Thoracic aorta (tissue), 2 donors: ENCODE measurements at places on chromosomes 4 and X. TPM values are rescaled to one million over a fixed set of nuclear protein-coding genes. Genes with fewer than 3 reads are reported as not detected.
A peak's percentile ranks its signal among the peaks of the same experiment; 100 is the strongest.

DNA sequence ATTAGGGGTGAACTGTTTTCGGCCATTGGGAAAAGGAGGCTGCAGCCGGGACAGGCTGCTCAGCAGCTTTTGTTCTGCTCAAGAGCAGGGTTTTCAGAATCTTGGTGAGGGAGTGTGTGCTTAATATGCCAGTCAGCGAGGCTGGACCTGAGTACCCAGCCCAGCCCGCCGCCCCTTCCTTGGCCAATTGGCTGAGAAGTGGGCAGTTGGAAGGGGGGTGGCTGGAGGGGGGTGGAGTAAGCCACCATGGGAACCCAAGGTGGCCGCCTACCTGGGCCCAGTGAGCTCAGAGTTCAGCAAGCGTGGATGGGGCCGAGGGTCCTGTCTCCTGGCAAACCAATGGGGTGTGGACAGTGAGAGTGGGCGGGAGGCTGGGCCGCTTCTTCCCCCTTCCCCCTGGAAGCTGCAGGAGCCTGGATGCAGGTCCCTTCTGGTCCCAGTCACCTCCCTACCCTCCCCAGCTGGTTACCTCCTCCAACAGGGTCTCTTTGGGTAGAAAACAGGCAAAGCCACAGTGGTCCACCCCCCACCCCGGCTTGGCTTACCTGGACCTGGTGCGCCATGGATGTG, 52.5 kb downstream of the SORCS2 start:
- no peak for DNase-seq

GRCh38 chrX:29535212-29536162, 679.9 kb upstream of the MAGEB2 start:
- DNase-seq: no peak

GRCh38 chrX:139094671-139095592, 383.4 kb upstream of the FGF13 start:
- DNase-seq: no peak

GRCh38 chr4:11179796-11180195, 248.9 kb downstream of the HS3ST1 start:
- no peak for DNase-seq

DNA sequence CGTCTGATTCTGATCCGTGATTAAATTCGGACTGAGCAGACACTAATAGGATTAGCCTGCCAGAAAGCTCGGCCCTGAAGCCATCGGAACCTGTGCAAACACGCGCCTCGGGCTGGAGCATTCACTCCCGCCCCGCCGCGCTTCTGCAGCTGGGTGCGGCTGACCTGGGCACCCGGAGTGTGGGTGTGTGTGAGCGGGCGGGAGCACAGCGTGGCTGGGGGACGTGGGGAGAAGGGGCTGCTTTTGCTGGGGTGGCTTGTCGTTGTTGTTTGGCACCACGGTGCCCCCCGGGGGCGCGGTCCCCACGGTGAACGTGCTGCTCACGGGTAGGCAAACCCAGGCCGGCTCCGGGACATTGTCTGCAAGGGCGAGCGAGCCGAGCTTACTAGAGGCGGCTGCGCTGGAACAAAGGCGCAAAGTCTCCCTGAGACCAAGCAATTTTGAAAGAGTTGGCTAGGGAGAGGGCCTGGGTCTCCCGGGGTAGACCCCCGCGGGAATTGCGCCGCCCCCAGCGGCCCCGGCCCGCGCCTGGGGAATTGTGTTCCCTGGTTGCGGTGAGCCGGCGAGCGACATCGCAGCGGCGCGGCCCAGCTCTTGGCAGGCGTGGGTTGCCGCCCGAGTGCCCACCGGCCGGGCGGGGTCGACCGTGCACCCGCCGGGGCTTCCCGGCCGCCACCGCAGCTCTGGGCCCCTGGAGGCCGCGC, 1.4 kb downstream of the MAMLD1 start:
- DNase-seq: no peak

- DNase-seq: no peak
Observed at GRCh38 chr4:10124167-10124930, 7.8 kb upstream of the WDR1 start.

- peak; percentile 48 for DNase-seq
Observed at GRCh38 chrX:154398668-154399526, 720 bp downstream of the RPL10 start.

DNA sequence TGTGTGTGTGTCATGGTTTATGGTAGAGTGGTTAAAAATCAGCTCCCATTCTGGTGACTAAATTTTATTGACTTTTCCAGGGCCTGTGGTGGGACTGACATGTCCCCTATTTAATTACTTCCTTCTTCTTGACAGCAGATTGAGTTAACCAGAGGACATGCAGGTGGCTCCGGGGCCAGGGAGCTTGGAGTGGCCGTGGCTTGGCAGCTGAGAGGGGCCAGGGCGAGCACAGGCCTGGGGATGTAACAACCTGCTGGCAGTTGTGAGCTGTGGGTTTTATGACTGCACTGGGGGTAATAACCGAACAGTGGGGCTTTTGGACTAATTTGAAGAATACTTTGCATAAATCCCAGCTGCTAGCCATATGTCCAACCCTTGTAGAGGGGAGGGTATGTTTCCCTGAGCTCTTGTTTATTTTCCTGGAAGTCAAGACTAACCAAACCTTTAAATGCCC, 186.0 kb downstream of the MID1IP1 start:
- no peak for DNase-seq

DNA sequence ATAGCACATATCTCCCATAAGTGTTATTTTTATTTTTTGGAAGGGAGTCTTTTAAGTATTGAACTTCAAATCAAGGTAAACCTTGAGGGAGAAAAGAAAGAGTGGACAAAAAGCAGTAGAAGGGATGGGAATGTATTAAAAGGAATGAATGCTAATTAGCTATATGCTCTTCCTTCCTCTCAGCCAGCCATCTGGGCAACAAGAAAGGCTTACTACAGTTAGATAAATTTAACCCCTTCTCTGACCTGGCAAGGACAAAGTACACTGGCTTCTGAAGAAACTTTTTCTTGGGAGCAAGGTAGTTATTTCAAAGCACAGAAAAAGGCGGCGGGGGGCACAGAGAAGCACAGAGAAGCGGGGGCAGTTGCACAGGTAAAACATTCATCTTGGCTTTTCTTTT, 54.6 kb downstream of the GAB1 start:
- DNase-seq: no peak

DNA sequence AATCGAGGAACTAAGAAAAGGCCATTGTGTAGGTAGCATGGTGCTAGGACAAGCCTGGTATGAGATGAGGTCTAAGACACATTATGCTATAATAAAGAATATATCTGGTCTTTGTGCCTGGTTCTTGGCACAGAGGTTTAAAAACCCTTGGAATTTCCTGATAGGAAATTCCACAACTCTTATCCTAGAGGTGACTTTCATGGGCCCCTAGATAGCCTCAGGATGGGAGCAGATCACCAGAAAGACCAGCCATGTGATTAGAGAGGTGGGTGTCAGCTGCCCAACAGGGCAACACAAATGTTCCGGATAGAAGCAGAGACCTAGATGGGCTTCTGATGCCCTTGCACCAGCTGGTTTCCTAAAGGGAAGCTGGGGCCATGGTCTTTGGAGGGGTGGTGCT, 107.2 kb downstream of the SCD5 start:
- DNase-seq: no peak

GRCh38 chrX:130826249-130826648, 76.8 kb downstream of the ENOX2 start:
- DNase-seq: no peak

DNA sequence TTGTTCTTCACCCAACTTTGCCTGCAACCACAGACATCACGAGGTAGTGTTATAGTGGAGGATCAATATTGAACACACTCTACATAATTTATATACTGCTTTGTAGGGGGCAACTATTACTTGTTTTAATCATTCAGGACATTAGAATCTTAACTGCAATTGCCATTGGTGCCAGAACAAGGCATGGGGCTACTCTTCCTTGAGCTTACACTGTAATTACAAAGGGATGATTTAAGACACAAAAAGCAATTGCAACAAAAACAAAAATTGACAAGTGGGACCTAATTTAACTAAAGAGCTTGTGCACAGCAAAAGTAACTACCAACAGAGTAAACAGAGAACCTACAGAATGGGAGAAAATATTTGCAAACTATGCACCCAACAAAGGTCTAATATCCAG, 24.0 kb upstream of the DDX53 start:
- no peak for DNase-seq

- DNase-seq: no peak
Observed at GRCh38 chr4:66252291-66252690, 582.0 kb upstream of the EPHA5 start.

DNA sequence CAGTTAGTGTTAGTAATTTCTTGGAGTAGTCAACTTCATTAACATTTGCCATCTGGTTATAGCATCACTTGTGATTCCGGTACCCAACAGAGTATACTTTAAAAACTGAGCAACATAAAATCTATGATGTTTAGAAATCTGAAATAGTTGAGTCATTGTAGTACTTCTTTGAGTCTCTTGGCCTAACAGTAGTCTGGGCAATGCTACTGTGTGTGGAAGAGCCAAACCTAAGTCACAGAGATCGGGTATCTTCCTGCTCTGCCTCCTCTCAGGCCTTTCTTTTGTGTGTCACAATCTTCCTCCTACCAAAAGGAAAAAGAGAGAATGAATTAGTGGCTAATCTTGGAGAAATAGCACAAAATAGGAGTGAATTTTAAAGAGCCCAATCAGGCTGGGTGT, 25.5 kb downstream of the DCUN1D4 start:
- DNase-seq: no peak

- no peak for DNase-seq
Observed at GRCh38 chr4:96183611-96184010, 343.7 kb downstream of the PDHA2 start.

DNA sequence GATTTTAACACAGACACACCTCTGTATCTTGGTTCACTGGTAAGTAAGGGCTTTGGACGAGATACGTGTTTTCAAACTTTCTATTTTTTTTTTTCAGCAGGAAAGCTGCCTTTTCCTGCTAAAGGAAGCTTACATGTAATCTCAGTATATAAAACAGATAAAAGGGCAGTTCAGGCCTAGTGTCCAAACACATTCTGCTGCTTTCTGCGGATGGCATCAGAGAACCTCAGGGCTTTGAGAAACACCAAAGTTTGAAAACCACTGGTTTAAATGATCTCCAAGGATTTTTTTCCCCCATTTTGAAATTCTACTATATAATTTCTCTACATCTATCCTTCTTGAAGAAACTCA, 76.0 kb downstream of the ZAR1 start:
- DNase-seq: no peak

GRCh38 chrX:125204681-125205132, 115.0 kb upstream of the TEX13C start:
- DNase-seq: no peak

DNA sequence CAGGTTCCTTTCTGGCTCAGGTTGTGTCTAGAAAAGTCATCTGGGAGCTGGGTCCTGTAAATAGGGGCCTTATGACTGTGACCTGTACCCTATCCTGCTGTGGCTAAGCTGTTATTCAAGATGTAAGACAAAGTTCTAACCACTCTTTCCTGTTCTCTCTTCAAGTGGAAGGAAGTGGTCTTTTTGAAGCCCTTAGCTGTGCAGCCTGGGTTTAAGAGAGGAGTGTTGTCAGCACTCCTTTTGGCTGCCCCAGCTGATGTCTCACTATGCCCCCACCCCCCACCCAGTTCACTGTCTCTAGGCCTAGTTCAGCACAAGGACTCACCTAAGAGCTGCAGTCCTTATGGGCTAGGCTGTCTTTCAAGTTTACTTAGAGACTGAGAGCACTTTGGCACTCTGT, 1069.5 kb downstream of the FAM133A start:
- DNase-seq: no peak

The TLR7 gene
- total RNA-seq: 1.7 TPM

The GPR50 gene
- not detected for total RNA-seq

The SSX4 gene
- total RNA-seq: not detected

The RADX gene
- total RNA-seq: 4.9 TPM

The CPE gene
- 395 TPM for total RNA-seq

The AFM gene
- total RNA-seq: not detected

The PCDH7 gene
- 435 TPM for total RNA-seq

The SYP gene
- 3.2 TPM for total RNA-seq

The EPHA5 gene
- 0.92 TPM for total RNA-seq

The BRS3 gene
- total RNA-seq: not detected

The VCX2 gene
- total RNA-seq: not detected
